Posterior vena cava (tissue), 2 donors: ENCODE measurements at places on chromosomes 3 and 15. TPM values are rescaled to one million over a fixed set of nuclear protein-coding genes. Genes with fewer than 3 reads are reported as not detected.

The LSAMP gene
- total RNA-seq = 11.9 TPM

The FANCD2OS gene
- not detected for total RNA-seq

The RBP2 gene
- not detected for total RNA-seq

The PLA2G4D gene
- total RNA-seq = not detected

The SH2D7 gene
- not detected for total RNA-seq

DNA sequence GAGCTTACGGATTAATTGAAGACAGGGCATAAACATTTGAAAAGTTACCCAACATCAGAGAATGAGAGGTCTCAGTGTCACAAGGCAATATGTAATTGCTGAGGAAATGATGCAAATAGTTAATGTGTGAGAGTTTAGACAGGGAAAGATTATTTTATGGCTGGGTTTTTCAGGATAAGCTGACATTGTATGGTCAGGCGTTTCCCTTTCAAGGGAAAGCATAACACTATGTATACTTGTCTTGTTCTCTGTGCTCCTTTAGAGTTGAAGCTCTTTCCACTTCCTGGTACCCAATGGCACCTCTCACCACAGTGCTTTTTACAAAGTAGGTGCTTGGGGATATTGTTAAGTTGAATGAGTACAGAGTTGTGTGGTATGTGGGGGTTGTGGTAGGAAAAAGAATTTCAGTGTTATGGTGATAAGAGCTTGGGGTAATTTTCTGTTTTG lies 19.9 kb downstream of the IQGAP1 start:
- DNase-seq = no peak

DNA sequence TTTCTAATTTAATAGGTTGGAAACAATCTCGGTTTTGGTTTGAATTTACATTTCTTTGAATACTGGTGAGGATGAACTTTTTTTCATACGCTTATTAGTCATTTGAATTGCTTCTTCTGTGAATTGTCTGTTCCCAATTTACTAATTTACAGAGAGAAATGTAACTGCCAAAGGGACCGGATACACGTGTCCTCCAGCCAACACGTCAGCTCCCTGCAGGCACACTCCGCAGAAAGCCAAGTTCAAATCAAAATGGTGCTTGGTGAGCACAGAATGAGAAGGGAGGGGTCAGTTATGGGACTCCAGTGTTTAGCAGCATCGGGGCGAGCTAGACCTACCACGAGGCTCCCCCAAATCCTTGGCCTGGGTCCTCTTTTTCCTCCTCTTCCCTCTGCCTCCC lies 10.8 kb upstream of the TSEN2 start:
- DNase-seq = no peak

DNA sequence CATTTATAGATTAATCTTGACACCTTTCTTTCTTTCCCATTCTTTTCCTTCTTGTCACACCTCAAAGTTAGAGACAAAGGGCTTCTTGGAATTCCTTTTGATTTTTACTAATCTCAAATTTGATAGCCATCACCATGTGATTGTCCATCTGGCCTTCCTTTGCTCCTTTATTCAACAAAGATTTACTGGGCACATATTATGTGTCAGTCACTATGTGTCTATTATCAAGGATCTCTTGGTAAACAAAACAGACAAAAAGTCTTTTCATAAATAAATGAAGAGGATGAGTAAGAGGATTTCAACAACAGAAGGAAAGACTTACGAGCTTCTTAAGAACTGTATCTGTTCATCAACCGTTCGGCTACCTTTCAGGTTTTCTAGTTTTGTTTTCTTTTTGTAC lies 56.5 kb downstream of the SAMMSON start:
- DNase-seq = no peak

GRCh38 chr15:68615811-68616210 lies 37.0 kb downstream of the CORO2B start:
- no peak for DNase-seq

DNA sequence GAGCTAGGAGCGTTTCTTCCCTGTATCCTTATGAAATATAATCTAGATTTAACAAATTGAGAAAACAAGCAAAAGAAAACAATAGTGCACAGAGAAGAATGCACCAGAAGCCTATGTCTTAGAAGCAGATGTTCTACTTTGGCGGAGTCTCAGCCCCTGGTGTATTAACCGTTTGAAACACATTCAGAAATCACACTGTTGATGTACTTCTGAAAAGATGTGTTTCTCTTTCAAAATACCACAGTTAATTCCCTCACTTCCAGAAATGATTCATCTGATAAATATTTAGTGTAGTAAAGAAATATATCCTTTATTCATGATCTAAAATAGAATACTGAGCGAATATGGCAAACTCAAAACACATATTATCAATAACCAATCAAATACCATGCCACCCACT lies 77.7 kb downstream of the CBLB start:
- no peak for DNase-seq

GRCh38 chr3:46831316-46831715 lies 31.9 kb downstream of the MYL3 start:
- DNase-seq = no peak

GRCh38 chr3:123587401-123587800 lies 2.5 kb upstream of the HACD2 start:
- DNase-seq = no peak

DNA sequence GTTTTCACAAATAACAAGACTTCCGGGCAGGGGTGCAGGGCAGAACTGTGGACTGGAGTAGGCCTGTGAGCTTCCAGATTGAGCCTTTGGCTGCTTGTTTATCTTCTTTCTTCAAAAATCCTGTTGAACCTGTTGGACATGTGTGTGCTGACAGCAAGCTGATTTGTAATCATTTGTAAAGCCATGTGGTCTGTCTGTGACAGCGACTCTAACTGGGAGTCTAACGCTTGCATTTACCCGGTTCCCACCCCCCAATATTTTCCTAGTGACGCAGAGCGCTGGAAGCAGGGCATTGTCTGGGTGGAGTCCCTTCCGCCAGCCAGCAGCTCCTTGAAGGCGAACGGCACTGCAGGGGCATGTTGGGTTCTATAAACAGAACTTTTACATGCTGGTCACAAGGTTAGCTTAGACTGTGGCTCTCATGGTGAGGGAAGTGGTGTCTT lies 85.7 kb upstream of the MYZAP start:
- no peak for DNase-seq
